NCI-H1092 treated with DMSO at 0.1 percent for 48 hours (cell line): ENCODE measurements at places on chromosomes 2 and 18.
A peak's percentile ranks its signal among the peaks of the same experiment; 100 is the strongest.

- no peak for DNase-seq
Observed at GRCh38 chr2:5617358-5617757, 74.8 kb upstream of the SOX11 start.

DNA sequence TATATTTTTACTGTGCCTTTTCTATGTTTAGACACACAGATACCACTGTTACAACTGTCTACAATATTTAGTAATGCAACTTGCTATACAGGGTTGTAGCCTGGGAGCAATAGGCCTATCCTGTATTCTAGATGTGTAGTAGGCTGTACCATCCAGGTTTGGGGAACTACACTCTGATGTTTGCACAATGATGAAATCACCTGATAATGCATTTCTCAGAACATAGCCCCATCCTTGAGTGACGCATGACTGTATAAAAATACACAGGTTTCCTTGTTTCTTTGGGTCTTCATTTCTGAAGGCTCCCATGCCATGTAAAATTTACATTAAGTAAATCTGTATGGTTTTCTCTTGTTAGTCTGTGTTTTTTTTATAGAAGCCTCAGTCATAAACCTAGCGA lies 270.9 kb upstream of the SKOR2 start:
- DNase-seq: no peak

- peak; percentile 16 for DNase-seq
Observed at GRCh38 chr2:105812180-105813044, 67.7 kb downstream of the NCK2 start.

DNA sequence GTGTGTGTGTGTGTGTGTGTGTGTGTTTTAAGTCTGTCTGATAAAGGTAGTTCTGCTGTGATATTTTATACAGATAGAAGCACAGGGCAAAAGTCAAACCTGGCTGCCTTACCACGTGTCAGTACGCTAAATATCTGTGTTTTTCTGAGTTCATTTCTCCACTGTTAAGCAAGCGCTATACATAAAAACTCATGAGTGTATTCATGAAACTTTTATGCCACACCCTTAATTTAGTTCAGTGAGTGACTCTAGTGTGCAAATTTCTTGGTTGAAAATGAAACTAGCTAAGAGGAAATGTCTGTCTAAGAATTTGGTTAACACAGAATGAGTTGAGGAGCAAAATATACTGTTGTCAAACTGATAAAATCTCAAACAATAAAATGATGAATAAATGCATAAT lies 11.2 kb downstream of the CASP10 start:
- no peak for DNase-seq

DNA sequence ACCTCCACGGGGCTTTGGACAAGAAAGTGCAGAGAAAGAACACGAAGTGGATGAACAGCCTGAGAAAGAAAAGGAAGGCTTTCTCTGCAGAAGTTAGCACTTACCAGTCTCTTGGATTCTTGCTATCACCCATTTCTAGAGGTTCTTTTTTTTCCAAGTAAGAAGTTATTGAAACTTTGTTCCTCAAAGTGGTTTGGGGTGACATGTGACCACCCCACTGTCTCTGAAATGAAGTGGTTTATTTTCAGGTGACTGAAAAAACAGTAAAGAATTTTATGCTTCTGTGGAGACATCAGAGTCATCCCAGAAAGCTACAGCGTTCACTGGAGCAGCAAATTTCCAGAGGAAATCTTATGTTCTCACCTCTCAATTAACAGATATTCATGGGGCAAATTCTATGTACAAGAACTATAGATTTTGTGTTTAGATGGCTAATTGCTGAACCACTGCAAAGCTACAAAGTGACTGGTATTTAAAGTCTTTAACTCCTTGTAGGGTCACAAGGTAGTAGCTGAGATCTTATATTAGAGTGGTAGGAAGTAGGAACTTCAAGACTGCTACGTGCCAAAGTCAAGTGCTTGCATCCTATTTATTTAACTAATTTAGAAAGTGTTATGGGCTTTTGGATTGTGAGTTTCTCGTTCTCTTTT lies 267.5 kb downstream of the TGIF1 start:
- no peak for DNase-seq
